PC-9 (cell line): ENCODE measurements at places on chromosomes 3 and 15. TPM values are rescaled to one million over a fixed set of nuclear protein-coding genes. Genes with fewer than 3 reads are reported as not detected.
A peak's percentile ranks its signal among the peaks of the same experiment; 100 is the strongest.

DNA sequence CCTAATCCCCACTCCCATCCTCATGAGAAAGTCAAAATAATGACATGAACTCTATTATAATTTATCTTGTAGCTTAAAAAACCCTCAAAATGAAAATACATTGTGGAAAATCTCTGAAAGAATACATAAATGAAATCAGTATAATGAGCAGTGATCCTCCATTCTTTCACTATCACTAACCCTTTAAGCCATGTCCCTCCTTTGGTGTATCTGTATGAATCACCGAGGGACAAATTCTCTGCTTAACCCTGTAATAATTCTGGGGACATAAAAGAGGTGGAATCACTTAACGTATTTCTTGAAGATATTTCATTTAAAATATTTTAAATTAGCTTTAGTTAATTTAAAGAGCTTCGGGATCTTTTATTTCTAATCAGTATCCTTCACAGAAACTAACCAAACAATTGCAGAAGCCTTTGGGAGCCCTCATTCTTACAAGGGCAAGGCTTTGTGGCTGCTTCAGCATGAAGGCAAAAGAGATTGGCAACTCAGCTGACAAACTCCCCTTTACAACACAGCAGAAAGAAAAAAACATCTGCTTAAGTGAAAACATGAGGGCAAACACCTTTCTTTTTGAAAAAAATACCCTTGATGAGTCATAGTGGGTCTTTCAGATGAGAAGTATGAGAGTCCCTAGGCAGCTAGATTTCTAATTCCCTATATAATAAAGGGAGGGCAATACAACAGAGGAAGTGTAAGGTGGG, 44.0 kb upstream of the ALCAM start:
- no peak for DNase-seq

DNA sequence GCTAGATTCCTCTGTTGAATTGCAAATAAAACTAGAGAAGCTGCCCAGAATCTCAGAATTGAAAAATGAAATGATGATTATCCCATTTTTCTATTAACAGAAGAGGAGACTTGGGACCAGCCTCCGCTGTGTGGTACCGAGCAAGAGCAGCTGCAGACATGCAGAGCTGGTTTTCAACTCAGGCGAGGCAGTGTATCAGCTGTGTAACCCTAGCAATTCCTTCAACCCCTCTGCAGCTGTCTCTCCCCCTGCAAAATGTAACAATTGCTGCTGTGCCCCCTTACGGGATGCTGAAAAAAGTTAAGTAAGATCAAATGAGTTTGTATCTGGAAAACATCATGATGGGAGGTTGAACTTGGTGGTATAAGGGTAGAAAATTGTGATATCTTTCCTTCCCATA, 98.5 kb upstream of the C3orf80 start:
- DNase-seq, result no peak

DNA sequence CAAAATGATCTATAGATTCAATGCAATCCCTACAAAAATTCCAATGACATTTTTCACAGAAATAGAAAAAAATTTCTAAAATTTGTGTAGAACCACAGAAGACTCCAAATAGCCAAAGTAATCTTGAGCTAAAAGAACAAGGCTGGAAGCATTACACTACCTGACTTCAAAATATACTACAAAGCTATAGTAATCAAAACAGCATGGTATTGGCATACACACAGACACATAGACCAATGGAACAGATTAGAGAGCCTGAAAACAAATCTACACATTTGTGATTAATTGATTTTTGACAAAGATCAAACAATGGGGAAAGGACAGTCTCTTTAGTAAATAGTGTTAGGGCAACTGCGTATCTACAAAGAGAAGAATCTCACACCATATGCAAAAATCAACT, 45.3 kb upstream of the RYK start:
- DNase-seq, result no peak

- no peak for DNase-seq
Measured at GRCh38 chr3:108239082-108239481, 16.9 kb upstream of the IFT57 start.

DNA sequence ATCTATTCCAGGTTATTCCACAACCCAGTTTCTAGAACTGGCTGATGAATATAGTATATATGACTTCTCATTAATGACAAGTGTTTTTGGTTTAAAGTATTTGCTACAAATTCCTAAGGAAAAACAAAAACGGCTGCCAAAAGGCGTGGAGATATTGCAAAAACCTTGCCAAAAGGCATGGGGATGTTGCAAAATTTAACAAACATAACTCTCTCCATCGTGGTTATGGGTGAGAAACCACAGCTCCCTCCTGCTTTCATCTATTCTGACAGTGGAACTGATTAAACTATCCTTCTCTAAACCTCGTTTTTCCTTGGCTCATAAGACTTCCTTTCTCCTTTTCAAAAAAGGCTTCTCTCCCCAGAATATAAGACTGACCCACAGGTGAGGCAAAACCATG, 342.0 kb upstream of the PDZRN3 start:
- DNase-seq, result no peak

- DNase-seq, result peak; percentile 60
Measured at GRCh38 chr3:185363662-185364203, 797 bp downstream of the MAP3K13 start.

GRCh38 chr15:74375303-74375693, 7.9 kb upstream of the CYP11A1 start:
- peak; percentile 79 for DNase-seq

DNA sequence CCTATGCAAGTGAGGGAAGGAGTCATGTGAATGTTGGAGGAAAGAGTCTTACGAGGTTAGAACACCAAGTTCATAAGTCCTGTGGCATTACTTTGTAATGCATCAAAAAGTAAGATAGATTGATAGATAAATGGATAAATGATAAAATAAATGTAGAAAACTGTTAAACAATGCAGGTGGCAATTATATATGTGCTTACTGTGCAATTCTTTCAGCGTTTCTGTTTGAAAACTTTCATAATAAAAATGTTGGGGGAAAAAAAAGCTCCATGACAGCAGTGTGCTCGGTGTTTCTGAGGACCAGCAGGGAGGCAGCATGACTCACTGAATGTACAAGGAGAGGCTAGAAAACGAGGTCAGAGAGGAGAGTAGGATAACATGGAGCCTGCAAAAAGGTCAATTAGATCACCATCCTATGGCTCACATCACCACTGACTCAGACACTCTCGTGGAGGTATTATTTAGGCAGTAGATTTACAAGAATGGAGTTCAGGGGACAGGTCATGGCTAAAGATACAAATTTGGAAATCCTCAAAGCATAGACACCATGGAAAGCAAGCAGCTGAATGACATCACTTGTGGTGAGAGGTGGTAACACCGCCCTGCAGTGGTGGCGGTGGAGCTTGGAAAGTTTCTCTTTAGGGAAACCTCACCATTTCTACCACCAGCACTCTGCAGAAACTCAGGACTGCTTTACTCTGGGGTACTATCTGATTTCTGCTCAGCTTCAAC, 219.8 kb downstream of the CTNNB1 start:
- DNase-seq, result peak; percentile 76

DNA sequence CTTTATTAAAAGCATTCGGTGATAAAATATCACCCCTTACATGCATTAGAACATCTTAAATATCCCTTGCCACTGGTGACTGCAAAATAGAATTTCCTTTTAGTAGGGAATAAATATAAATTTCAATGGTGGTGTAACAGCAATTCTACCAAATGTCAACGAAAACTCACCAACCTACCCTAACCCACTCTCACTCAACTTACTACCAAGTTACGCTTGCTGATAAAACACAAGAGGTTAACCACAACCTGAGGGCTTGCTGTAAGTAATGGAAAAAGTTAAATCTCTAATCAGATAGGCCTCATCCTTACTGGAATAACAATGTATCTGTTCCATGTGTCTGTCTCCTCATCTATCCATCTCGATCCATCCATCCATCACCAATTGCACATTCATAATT, 274.7 kb downstream of the FOXP1 start:
- DNase-seq, result no peak

DNA sequence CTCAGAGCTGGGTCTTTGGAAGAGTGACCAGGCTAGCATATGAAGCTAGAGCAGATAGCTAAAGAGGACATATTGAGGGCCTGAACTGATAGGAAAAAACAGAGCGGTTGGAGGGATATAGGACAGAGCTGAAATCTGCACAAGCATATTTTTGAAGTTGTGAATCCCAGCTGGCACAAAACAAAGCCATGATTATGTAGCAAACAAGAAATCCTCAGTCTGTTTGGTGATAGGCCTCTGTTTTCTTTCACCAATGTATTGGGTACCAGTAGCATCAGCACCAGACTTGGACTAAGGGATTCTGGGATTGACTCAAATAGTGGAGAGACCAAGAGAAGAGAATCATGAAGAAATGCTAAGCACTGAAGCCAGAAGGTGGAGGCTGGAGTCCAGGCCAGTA, 151.0 kb downstream of the FAM43A start:
- no peak for DNase-seq

GRCh38 chr3:195905970-195906864, 2.1 kb downstream of the TNK2 start:
- DNase-seq, result no peak

DNA sequence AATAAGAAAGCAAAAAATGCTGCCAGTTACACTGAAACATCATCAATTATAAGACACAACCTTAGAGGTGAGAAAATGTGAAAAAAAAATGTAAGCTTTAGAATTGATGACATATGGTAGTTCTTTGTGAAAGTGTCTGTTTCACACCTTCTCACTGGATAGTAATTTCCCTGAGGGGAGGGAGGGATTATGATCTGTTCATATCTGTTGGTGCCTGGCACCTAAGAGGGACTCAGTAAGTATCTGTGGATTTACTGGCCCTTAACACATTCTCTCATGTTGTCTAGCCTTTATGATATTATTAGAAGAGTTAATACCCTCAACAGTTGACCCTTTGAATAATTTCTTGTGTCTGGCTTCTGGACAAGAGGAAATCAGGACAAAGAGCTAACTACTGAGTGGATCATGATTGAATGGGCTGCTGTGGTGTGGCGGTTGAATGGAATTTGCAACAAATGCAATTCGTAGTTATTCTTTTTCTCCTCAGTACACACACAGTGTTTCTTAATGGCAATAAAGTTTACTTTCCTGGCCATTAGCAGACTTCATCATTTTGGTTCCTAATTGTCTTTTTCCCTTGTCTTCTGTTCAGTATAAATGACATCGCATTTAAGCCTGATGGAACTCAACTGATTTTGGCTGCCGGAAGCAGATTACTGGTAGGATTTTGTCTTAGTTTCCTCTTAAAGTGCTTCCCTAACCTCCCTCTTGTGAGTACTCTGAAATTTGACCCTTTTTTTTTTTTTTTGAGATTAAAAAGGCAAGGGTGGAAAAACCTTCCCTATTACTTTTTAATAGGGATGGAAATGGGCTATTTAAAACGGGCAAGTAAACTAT, 9.5 kb downstream of the IFT122 start:
- DNase-seq, result no peak

GRCh38 chr3:278300-279064, 81.9 kb downstream of the CHL1 start:
- DNase-seq, result no peak

DNA sequence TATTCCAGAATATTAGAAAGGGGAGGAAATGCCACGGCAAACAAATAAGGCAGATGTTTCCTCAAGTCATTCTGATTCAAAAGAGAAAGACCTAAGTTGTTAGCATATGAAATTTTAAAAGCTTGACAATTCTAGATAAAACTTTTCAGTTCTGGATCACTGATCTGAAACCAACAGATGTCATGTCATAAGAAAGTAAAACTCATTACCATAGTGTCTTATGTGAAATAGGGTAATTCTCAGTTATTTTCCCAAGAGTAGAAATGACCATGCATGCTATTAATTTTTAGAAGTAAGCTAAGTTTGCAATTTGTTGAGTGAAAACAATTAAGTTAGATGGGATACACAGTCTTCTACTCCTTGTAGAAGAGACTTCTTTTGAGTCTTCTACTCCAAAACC, 630.3 kb downstream of the NAALADL2 start:
- no peak for DNase-seq

DNA sequence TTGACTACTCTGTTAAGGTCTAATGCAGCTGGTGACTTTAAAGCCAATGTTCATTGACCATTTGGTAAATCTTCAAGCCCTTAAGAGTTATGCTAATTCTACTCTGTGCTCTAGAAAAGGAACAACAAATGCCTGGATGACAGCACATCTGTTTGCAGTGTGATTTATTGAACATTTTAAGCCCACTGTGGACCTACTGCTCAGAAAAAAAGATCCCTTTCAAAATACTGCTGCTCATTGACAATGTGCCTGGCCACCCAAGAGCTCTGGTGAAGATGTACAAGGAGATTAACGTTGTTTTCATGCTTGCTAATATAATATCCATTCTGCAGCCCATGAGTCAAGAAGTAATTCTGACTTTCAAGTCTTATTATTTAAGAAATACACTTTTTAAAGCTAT, 110.8 kb downstream of the TBC1D5 start:
- DNase-seq, result no peak

DNA sequence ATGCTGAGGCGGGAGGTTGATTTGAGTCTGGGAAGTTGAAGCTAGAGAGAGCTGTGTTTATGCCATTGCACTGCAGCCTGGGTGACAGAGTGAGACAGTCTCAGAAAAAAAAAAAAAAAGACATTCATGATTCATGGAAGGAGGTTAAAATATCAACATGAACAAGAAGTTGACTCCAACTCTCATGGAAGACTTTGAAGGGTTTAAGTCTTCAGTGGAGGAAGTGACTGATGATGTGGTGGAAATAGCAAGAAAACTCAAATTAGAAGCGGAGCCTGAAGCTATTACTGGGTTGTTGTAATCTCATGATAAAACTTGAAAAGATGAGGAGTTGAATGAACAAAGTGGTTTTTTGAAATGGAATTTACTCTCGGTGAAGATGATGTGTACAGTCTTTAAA, 491.8 kb downstream of the SQOR start:
- DNase-seq, result no peak

GRCh38 chr15:84990507-84990906, 8.9 kb downstream of the PDE8A start:
- DNase-seq, result no peak

LRRC28 gene
- 13.5 and 19.3 TPM in 2 replicates for total RNA-seq

CACNA2D3 gene
- total RNA-seq, result 0.18 and 0.59 TPM in 2 replicates

PAK6 gene
- total RNA-seq, result 10.7 and 11.7 TPM in 2 replicates

ATP1B3 gene
- total RNA-seq, result 54.3 and 69.7 TPM in 2 replicates

BCL2A1 gene
- total RNA-seq, result not detected in 2 replicates

ADGRG7 gene
- not detected in 2 replicates for total RNA-seq

REC114 gene
- not detected in 2 replicates for total RNA-seq

NIPA2 gene
- 48.4 and 65.6 TPM in 2 replicates for total RNA-seq

VGLL3 gene
- 20.5 and 26.8 TPM in 2 replicates for total RNA-seq

NRROS gene
- total RNA-seq, result 2.2 and 3.1 TPM in 2 replicates

AMOTL2 gene
- total RNA-seq, result 147 and 221 TPM in 2 replicates
